ENCODE measurements at places on chromosomes 13 and 19. TPM values are rescaled to one million over a fixed set of nuclear protein-coding genes. Genes with fewer than 3 reads are reported as not detected.
A peak's percentile ranks its signal among the peaks of the same experiment; 100 is the strongest.

DNA sequence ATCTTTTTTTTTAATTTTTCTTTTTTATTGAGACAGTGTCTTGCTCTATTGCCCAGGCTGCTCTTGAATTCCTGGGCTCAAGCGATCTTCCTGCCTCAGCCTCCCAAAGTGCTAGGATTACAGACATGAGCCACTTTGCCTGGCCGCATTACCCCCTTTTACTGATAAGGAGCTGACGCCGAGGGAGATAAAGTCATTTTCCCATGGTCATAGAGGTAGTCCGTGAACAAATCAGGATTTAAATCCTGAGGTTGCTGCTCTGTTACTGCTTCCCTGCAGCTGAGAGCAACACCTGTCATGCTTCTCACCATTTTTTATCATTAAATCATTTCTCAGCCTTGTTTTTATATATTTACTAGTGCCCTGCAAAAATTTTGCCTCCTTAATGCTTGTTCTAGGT, 7.4 kb downstream of the CYSLTR2 start:
- no peaks in the 10 kb centered on the region for H3K36me3 ChIP-seq
- H3K27me3 ChIP-seq = no peaks in the 10 kb centered on the region
- H3K27ac ChIP-seq = no peak overlapping the region
- H3K4me3 ChIP-seq = no peak overlapping the region
- DNase-seq = no peak

- H3K36me3 ChIP-seq = no peaks in the 10 kb centered on the region
- no peak overlapping the region for H3K27ac ChIP-seq
- H3K4me3 ChIP-seq = no peak overlapping the region
- H3K4me1 ChIP-seq = peaks cover 14% of the 10 kb centered on the region
- no peak for DNase-seq
Observed at GRCh38 chr19:46618670-46619231, 6.1 kb downstream of the PTGIR start.

DNA sequence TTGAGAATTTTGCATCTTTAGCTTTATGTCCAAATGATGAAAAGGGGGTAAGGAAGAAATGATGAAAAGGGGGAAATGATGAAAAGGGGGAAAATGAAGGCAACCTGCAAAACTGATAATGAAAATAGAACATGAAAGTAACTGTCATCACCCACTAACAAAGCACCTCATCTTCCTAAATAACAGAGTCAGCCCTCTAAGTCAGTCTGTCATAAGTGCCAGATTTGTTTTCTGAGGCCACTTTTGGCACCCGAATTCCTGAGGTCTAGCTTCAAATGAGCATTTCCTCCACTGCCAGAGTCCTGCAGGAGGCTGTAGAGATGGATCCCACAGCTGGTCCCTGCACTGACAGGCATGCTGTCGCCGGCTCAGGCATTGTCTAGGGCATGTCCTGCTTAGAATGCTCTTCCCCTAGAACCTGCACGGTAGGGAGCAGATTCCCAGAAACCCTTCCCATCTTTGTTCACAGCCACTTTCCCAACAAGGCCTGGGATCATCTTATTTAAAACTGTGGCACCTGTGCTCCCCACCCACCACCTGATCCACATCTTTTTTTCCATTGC, 25.3 kb downstream of the RAP2A start:
- no peak overlapping the region for H3K4me3 ChIP-seq
- H3K27me3 ChIP-seq = no peaks in the 10 kb centered on the region
- peak overlapping the region; percentile 32 for H3K27ac ChIP-seq
- H3K36me3 ChIP-seq = peaks cover 16% of the 10 kb centered on the region

DNA sequence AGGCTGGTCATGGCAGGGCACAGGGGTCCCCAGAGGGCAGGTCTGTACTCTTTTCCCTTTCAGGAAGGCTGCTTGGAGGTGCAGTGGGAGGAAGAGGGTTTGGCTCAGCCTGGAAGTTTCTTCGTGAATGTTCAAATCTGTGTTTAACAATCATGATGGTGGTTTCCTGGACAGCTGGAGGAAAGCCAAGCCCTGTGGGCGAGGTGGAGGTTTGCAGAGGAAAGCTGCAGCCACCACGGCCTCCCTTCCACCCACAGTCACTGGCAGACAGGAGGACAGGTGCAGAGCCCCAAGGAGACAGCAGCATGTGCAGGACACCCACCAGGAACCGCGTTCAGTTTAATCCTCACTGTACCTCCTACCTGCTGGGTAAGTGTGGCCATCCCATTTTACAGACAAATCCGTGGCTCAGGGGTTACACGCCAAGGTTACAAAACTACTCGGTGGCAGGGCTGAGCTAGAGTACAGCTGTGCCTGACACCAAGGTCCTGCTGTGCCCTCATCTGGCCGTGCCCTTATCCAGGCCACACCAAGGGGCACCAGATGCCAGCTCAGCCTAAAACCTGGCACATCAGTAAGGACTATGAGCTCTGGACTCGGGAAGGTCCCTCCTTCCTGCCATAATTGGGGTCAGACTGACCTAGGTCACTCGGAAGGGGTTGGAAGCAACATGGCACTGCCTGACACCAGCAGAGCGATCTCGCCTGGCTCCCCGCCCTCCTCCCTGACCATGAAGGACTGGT, 34.1 kb downstream of the SUGP2 start:
- H3K27me3 ChIP-seq = no peaks in the 10 kb centered on the region
- no peak overlapping the region for H3K4me3 ChIP-seq
- peaks cover 48% of the 10 kb centered on the region for H3K36me3 ChIP-seq
- no peak overlapping the region for H3K27ac ChIP-seq
- peaks cover 6% of the 10 kb centered on the region for H3K4me1 ChIP-seq

MAMSTR gene
- total RNA-seq = 1.6 TPM

Measured in WTC11 (cell line).